ENCODE measurements at places on chromosomes 6 and 20. TPM values are rescaled to one million over a fixed set of nuclear protein-coding genes. Genes with fewer than 3 reads are reported as not detected.

ID4 gene
- 60.2 TPM for total RNA-seq

ENPP3 gene
- 0.66 TPM for total RNA-seq

LY6G6F gene
- not detected for total RNA-seq

OXT gene
- total RNA-seq = not detected

BPIFB2 gene
- not detected for total RNA-seq

GPR63 gene
- 1.0 TPM for total RNA-seq

C20orf141 gene
- not detected for total RNA-seq

ERVFRD-1 gene
- 0.83 TPM for total RNA-seq

GRCh38 chr6:17038316-17038715 is 63.5 kb upstream of the STMND1 start:
- DNase-seq = no peak

GRCh38 chr6:4790158-4790899 is 14.1 kb downstream of the CDYL start:
- DNase-seq = no peak

GRCh38 chr6:147903321-147903720 is 394.8 kb downstream of the SAMD5 start:
- no peak for DNase-seq

- DNase-seq = no peak
Measured at GRCh38 chr6:10101551-10102252, 313.2 kb downstream of the TFAP2A start.

DNA sequence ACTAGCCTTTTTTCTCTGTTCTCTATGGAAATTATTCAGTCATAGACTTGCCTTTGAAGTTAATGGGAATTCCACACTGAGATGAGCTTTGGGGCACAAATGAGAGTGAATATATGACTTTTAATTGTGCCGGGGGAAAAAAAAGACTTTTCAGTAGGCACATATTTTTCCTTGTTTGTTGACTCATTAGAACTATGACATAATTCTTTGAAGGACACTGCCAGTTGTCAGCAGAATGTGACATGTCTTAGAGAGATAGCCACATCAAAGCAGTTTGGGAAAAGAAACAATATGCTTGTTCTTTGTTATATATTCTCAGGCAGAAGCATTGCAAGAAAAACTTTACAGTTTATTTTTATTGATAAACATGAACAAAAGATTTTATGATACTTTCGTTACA is 138.3 kb downstream of the COL9A1 start:
- no peak for DNase-seq

DNA sequence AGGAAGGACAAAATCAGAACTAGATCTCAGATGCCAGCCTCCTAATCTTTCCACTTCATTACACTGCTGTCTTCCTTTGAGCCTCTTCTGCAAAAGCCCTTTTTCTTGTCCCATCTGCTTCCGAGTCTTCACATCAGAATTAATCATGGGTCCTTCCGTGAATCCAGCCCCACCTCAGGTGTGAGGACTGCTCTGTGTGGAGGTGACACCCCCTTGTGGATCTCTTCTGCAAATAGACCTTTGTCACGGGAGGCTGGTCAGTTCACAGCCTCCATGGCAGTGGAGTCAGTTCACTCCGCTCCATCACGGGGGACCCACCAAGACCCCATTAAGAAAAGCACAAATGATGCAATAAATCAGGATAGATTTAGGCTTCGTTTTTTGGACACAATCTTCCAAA is 171.1 kb downstream of the ADAT2 start:
- no peak for DNase-seq

- DNase-seq = peak; percentile 84
Measured at GRCh38 chr20:10986586-10986985, 312.8 kb upstream of the JAG1 start.

DNA sequence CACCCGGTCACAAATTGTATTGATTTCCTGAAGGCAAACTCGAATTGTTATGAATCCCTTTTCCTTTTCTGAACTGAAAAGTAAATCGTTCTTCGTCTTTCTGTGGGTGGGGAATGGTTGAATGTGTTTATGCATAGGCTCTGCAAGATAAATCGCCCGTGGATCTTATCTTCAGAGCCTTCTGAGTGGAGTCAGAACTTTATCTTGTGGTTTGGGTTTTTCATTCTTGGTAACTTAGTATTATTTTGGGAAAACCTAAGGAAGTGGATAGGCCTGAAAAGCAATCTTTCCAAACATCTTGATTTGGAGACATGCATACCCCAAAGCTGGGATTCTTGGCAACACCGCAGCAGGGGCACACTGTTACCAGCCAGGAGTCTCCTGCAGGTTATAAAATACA is 122.4 kb downstream of the MAP3K7 start:
- no peak for DNase-seq

GRCh38 chr6:163218361-163218894 is 196.1 kb upstream of the QKI start:
- peak; percentile 66 for DNase-seq

DNA sequence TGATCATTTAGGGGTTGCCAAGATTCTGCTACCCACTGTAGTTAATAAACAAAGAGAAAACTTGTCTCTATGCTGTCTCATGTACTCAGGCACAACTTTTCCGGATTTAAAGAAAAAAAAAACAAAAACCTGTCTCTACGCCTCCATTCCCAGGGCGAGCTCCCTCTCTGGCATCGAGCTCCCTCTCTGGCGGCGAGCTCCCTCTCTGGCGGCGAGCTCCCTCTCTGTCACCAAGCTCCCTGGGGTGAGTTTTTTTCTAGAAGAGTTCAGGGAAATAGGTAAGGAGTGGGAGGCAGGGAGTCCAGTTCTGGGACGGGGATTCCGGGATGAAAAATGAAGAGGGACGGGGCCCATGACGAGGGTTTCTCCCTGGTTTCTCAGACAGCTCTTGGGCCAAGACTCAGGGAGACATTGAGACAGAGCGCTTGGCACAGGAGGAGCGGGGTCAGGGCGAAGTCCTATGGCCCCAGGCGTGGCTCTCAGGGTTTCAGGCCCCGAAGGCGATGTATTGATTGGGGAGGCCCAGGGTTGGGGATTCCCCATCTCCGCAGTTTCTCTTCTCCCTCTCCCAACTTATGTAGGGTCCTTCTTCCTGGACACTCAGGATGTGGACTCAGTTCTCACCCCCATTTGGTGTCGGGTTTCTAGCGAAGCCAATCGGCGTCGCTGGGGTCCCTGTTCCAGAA is 16.5 kb upstream of the HLA-A start:
- no peak for DNase-seq

DNA sequence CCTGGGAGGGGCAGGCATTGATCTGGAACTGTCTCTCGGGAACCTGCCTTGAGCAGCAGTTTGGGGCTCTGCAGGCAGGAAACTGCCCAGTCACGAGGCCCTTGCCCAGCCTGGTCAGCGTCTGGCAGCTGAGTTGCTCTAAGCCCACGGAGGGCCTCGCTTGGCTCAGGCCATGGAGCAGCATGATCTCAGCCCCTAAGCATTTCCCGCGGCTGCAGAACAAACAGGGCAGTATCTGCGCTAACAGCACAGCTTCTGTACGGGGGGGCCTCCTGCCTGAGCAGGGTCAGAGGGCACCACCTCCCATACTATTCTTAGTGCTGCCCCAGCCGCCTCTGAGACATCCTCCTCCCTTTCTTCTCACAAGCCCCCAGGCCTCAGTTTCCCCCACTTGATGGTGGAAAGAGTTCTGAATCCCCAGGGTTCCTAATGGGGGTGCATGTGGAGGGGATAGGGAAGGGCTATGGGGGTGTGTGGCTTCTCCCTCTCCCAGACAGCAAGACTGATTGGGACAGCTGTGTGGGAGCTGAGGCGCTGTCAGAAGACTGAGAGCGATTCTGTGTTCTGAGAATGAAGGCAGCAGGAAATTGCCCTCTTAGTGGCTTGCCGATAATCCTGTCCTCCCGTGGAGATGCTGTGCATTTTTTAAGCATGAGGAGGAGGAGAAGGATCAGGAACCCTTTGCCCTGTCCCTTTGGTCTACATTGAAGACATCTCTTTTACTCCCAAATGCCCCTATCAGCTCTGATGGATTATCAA is 46.4 kb downstream of the MOCS1 start:
- no peak for DNase-seq

- no peak for DNase-seq
Measured at GRCh38 chr6:109901976-109902375, 76.1 kb upstream of the GPR6 start.

DNA sequence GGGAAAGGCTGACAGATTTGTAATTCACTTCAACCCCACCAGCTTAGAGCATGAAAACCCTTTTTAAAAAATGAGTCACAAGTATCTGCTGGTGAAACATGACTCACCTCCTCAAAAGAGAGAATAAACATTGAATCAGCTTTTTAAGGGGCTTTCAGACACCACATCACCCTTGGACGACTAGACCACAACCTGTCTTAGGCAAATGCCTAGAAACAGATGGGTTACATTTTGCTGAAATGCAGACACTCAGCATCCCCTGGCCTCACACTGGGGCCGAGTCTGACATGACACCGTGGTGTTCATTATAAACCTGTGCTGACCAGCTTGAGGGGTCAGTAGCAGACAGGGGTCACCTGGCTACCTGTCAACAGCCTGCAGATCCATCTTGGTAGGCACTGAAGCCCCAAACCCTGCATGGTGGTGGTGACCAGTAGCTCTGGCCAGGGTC is 175.3 kb upstream of the CST7 start:
- no peak for DNase-seq
